ENCODE measurements at places on chromosomes 2 and 18.

- DNase-seq: no peak
Measured at GRCh38 chr18:62437235-62438017, 85.4 kb upstream of the ZCCHC2 start.

- no peak for DNase-seq
Measured at GRCh38 chr2:165796129-165796528, 2.1 kb upstream of the GALNT3 start.

DNA sequence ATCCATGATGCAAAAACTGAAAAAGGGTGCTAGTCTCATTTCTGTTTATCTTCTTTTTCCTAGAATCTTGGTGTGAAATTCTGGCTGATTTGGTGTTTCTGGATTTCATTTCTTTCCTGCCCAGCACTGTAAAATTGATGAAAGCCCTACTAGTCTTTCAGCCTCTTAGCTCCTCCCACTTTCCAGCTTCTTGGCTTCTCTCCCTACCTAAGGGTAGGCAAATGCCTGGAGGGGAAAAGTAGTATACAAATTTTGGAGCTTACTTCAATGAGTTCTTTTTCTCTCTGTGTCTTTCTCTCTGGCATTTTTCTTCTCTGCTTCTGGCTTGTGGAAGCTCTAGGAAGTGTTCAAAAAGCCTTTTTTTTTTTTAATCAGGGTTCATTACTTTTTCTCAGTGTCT is 160.5 kb downstream of the XIRP2 start:
- no peak for DNase-seq

DNA sequence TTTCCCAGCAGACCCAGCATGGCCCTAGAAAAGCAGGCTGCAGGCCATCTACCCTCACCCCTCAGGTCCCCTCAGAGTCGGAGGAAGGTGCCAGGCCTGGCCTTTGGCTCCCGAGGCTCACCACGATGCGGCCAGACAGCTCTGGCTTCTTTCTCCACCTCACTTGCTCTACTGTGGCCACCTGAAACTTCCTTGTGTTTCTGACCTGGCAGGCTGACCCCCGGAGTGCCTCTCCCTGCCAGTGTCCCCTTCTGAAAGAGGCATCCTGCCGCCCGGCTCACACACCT is 375.0 kb upstream of the HS6ST1 start:
- DNase-seq: no peak

GRCh38 chr2:10097352-10098148 is 17.3 kb upstream of the CYS1 start:
- DNase-seq: no peak

- no peak for DNase-seq
Measured at GRCh38 chr2:77778917-77779316, 256.7 kb upstream of the LRRTM4 start.

DNA sequence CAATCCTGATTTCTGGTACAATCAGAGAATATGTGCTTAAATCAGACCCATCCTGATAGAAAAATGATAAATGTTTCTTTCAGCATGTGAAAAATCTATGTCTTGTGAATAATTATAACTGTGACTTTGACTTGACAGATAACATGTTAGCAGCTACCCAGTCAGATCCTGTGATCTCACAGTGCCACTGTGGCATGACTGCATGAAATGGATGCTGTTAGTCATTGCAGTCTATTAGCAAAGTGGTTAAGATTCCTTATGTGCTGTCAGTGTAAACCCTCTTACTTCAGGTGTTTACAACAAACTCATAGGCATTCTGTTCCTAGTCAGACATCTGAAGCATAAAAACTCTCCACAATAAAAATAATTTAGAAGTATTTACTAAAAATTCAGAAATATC is 244.6 kb upstream of the RND3 start:
- no peak for DNase-seq

DNA sequence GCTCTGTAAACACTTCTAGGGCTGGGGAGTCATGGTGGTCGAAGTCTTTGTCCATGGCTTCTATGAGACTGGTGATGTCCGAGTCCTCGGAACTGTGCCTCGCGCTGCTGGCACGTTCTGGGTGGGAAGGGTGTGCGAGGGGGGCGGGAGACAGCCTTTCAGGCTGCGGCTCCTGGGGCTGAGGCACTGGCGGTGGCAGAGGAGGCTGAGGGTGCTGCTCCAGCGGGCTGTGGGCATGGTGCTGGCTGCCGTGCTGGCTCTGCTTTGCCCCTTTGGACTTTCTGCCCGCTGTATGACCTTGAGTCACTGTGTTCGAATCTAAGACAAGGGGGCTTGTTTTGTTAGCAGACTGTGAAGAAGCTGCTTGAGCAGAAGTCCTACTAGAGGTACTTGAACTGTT is 79.0 kb downstream of the ZAP70 start:
- no peak for DNase-seq

- no peak for DNase-seq
Measured at GRCh38 chr2:172294983-172295382, 132.4 kb upstream of the ITGA6 start.

GRCh38 chr2:218295029-218295428 is 2.7 kb upstream of the TMBIM1 start:
- DNase-seq: no peak

DNA sequence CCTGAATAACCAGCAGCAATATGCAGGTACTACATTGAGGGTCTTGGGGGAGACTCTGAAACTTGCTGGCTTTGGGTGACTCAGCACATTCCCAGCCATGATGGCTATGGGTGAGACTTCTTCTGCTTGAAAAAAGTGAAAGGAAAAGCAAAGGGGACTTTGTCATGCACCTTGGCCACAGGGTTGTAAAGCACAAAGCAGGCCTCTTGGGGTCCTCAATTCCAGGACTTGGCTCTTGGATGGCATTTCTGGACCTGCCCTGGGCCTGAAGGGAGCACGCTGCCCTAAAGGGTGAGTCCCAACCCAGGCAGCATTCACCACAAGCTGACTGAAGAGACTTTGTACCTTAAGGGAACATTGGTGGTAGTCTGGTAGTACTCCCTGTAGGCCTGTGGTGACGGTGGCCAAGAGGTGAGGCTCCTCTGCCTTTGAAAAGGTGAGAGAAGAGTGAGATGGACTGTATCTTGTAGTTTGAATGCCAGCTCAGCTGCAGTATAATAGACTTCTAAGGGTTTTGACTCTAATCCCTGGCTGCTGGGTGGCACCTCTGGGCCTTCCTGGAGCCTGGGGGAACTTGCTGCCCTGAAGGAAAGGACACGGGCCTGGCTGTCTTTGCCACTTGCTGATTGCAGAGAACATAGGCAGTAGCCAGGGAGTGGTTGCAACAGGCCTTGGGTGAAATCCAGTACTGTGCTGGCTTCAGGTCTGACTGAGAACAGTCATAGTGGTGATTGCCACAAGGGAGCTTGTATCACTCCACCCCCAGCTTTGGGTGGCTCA is 36.5 kb upstream of the CYTIP start:
- no peak for DNase-seq
